ENCODE measurements at places on chromosomes 6 and 20. TPM values are rescaled to one million over a fixed set of nuclear protein-coding genes. Genes with fewer than 3 reads are reported as not detected.

GRCh38 chr20:62805155-62805710 lies 598 bp downstream of the OGFR start:
- H3K36me3 ChIP-seq = peaks cover 38% of the 10 kb centered on the region
- peak overlapping the region; percentile 84 for H3K4me3 ChIP-seq
- no peak for DNase-seq
- H3K27ac ChIP-seq = peak overlapping the region; percentile 68
- no peaks in the 10 kb centered on the region for H3K27me3 ChIP-seq

DNA sequence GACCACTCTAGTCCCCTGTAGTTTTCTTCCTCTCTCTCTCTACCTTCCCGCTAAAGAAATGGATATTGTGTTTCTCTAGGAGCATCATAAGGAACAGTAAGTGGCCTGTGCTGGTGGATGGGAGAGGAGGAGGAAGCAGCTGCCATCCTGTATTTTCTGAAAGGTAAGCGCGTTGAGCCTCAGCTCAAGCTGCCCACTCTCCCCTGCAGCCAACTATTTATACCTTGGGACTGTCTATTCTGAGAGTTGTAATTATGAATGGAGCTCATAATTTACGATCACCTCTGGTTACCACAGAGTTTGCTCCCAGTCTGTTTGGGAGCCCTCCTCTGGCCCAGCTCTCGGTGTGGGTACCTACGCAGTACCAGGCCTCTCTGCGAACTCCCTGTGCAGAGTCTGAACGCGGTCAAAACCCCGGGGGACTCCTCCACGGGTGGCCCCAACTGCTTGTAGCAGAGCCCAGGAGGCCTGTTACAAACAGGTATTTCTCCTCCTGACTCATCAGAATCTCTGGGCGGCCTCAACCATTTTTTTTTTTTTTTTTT lies 285.4 kb downstream of the SMOC2 start:
- H3K36me3 ChIP-seq = no peaks in the 10 kb centered on the region
- no peaks in the 10 kb centered on the region for H3K27me3 ChIP-seq
- H3K4me3 ChIP-seq = no peak overlapping the region
- DNase-seq = no peak
- H3K4me1 ChIP-seq = no peaks in the 10 kb centered on the region

GRCh38 chr6:110655821-110656220 lies 159.4 kb downstream of the CDK19 start:
- H3K4me3 ChIP-seq = no peak overlapping the region
- H3K36me3 ChIP-seq = no peaks in the 10 kb centered on the region
- no peaks in the 10 kb centered on the region for H3K27me3 ChIP-seq

GRCh38 chr20:25323496-25324246 lies 67.0 kb downstream of the ABHD12 start:
- H3K36me3 ChIP-seq = no peaks in the 10 kb centered on the region
- H3K4me3 ChIP-seq = no peak overlapping the region
- no peaks in the 10 kb centered on the region for H3K27me3 ChIP-seq
- DNase-seq = no peak

Gene MACROD2
- polyA plus RNA-seq = 0.26 TPM

Gene LPIN3
- polyA plus RNA-seq = 2.0 TPM

Gene HAO1
- not detected for polyA plus RNA-seq

- H3K4me3 ChIP-seq = peak overlapping the region; percentile 88
- H3K27me3 ChIP-seq = no peaks in the 10 kb centered on the region
- peaks cover 73% of the 10 kb centered on the region for H3K4me1 ChIP-seq
- H3K36me3 ChIP-seq = peaks cover 14% of the 10 kb centered on the region
Measured at GRCh38 chr20:1388253-1388652, 4.6 kb downstream of the FKBP1A start.

Gene LRRC73
- polyA plus RNA-seq = 0.10 TPM

GRCh38 chr20:33992923-33993575 lies 662 bp upstream of the RALY start:
- no peaks in the 10 kb centered on the region for H3K27me3 ChIP-seq
- no peaks in the 10 kb centered on the region for H3K36me3 ChIP-seq
- peak overlapping the region; percentile 80 for H3K4me3 ChIP-seq
- H3K4me1 ChIP-seq = peaks cover 39% of the 10 kb centered on the region

- H3K4me3 ChIP-seq = no peak overlapping the region
- no peak for DNase-seq
- H3K27me3 ChIP-seq = no peaks in the 10 kb centered on the region
- no peaks in the 10 kb centered on the region for H3K4me1 ChIP-seq
- H3K27ac ChIP-seq = no peak overlapping the region
Measured at GRCh38 chr20:58485393-58485792, 29.8 kb downstream of the APCDD1L start.

Gene RNF144B
- polyA plus RNA-seq = 6.0 TPM

GRCh38 chr6:87916446-87916845 lies 131.2 kb upstream of the SPACA1 start:
- no peak overlapping the region for H3K27ac ChIP-seq
- no peak overlapping the region for H3K4me3 ChIP-seq
- no peaks in the 10 kb centered on the region for H3K36me3 ChIP-seq
- H3K27me3 ChIP-seq = no peaks in the 10 kb centered on the region
- H3K4me1 ChIP-seq = no peaks in the 10 kb centered on the region

DNA sequence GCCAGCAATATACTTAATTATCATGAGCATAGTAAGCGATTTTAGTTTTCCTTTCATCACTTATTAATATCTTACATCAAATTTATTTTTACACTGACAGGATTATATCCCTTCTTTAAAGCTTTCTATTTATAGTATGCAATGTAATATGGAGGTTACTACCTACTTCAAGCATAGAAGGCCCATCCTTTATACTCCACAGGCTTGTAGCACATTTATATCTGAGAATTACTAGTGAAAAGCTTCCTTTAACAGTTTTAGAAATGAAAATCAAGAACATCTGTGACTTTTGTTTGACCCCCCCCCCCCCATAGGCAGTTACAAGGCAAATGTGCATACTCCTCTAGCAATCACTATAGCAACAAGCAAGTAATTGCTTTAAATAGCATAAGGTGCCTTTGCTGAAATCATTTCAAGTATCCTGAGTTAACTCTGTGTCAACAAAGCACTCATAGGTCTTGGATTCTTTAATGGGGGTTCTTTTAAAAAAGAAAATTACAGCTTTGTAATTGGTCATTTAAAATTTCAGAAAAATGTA lies 917.7 kb downstream of the PHF3 start:
- no peaks in the 10 kb centered on the region for H3K36me3 ChIP-seq
- H3K27ac ChIP-seq = no peak overlapping the region
- DNase-seq = no peak
- no peak overlapping the region for H3K4me3 ChIP-seq
- H3K4me1 ChIP-seq = no peaks in the 10 kb centered on the region

DNA sequence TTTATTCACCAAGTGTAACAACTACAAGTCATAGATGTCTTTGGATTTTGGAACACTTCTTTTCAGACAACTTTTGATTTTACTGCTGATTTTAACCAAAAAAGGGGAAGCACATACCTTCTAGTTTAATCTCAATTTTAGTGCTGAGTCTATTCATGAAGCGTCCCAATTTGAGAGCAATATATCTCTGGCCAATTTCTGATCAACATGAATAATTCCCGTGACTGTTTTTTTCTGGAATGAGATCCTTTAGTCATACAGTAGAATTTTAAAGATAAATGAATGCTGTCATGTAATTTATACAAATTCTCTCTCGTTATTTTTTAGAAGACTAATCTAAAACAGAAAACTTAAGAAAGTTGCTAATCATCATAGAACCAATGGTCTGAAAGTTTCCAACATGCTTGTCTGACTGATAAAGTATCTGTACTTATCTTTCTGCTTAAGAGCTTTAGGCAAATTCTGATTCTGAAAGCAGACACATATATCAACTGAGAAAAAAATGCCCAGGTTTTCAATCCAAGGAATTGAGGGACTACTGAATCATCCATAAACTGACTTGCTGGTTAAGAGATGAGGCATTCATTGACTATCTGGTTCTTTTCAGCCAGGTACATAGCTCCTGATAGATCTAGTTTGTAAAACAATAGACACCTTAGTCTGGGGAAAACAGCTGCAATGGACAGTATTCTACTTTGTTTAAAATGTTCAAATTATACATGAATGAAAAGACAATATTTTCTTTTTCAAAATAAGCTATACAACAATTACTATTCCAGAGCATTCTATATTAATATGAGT lies 657.5 kb downstream of the RFPL4B start:
- H3K4me1 ChIP-seq = no peaks in the 10 kb centered on the region
- H3K36me3 ChIP-seq = no peaks in the 10 kb centered on the region
- no peak overlapping the region for H3K27ac ChIP-seq
- DNase-seq = no peak
- H3K27me3 ChIP-seq = no peaks in the 10 kb centered on the region

GRCh38 chr6:14276071-14276470 lies 158.5 kb downstream of the CD83 start:
- DNase-seq = no peak
- H3K36me3 ChIP-seq = no peaks in the 10 kb centered on the region
- H3K4me3 ChIP-seq = no peak overlapping the region
